Left forelimb (tissue), 1 donor: ENCODE measurements at places on chromosomes 6 and 20.

DNA sequence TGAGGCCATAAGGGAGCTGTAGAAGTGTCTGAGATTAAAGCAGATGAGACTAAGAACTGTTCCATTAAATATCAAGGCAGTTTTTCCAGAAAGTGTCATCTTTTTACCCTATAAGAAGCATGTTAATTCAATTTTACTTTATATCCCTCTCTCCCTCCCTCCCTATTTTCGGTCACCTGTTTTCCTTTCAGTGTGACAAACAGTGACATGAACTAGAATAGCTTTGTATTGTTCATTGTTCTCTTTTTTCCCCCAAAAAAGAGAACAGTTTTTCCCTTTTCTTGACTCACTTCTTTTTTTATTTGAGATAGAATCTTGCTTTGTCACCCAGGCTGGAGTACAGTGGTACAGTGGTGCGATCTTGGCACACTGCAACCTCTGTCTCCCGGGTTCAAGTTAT is 269.3 kb downstream of the ZFAND3 start:
- no peak for DNase-seq

DNA sequence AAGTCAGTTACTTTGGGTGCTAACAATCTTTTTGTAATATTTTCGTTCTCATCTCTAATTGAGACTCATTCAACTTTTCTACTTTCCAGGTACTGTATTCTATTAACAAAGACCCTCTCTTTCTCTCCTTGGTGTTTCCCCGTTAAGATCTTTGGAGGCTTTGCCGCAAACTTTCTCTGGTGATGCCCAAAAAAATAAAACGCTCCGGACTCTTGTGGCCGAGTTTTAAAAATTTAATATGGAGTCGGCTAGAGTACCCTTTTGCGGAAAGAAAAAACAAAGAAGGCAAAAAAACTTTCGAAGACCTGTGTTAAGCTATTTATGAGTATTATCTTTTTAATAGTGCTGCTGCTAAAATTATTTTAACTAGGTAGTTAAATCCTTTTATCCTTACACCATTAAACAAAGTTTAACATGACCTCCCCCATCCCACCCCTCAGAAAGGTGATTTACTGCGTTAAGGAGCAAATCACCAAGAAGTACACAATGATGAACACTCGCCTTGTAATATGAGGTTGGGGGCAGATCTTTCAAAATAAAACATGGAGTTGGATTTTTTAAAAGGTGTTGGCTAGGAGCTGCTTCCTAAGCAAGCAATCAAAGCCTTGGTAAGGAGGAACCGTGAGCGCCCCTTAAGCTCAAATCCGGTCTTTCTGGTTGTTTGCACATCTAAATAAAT is 10.0 kb downstream of the SIM1 start:
- no peak for DNase-seq

DNA sequence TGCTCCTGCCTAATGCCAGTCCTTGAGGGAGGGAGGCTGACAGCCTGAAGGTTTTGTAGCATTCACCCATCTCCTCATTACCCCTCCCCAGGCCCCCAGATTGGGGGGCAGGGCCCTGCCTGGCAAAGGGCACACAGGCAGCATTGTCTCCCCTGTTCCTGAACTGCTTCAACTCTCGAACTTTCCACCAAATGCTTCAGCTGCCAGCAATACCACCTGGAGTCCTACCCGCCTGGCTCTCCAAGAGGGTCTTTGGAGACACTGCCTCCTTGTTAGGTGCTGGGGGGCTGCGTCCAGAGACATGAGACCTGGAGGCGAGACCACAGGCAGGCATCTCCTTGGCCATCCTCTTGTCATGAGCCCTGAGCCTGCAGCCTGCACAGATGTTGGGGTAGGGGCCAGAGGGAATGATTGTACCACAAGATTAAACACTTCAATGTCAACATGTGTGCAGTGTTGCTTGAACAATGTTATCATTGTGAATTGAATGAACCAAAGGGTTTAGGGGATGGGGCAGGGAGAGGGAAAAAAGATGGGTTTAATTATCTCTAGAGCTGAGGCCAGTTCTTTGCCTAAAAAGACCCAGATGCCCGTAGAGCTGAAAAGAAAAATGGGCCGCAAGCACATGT is 25.0 kb downstream of the BMP7 start:
- no peak for DNase-seq

GRCh38 chr6:75351570-75351969 is 67.0 kb upstream of the TMEM30A start:
- DNase-seq = no peak

GRCh38 chr20:32357375-32357868 is 709 bp upstream of the ASXL1 start:
- DNase-seq = no peak

GRCh38 chr6:148535976-148536375 is 193.3 kb downstream of the SASH1 start:
- no peak for DNase-seq

DNA sequence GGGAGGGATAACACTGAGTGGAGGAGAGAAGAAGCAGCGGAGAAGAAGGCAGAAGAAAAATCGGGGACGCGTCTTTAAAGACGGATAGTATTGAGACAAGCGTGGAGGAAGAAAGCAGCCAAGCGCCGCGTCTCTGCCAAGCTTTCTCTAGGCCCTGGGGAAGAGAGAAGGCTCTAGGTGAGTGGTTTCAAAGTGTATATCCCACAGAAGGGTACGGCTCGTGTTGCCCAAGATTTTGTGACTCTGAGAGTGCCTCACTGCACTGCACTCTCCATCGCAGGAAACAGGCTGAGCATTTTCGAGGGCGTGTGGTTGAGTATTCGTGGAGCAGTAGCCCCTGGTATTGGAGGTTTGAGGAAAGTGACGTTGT is 185.4 kb downstream of the TRIM27 start:
- no peak for DNase-seq

- DNase-seq = no peak
Measured at GRCh38 chr20:57751411-57751810, 41.6 kb upstream of the PMEPA1 start.
